ENCODE measurements at places on chromosomes 6 and 20.

- no peak for DNase-seq
These were observed 53.5 kb downstream of the BCAS4 start for GRCh38 chr20:50848341-50848808.

DNA sequence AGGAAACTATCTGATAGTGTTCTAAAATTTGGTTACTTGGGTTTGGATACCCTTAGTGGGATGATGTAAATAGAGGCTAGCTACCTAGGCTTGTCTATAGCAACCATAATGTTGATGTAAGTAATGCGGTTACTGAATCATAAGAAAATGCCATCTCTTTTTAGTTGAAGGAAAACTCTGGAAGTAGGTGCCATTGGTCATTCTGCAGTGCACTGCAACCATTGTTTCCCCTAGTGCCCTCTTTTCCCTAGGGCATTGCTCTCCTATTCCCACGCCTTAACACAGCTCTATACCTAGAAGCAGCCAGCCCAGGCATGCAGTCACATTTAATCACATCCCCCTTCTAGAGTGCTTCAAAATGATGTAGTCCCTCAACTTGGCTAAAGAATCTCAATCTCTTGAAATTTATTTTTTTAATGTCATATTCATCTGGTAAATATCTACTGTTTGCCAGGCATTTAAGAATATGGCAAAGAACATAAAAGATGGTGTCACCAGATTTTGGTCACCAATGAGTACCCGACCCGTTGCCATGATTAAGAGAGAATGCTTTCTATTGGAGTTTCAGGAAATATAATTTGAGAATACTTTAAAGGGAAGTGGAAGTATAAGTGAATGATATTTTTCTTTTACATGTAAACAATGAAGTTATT lies 10.4 kb downstream of the LOC128125822 start:
- DNase-seq, result no peak

DNA sequence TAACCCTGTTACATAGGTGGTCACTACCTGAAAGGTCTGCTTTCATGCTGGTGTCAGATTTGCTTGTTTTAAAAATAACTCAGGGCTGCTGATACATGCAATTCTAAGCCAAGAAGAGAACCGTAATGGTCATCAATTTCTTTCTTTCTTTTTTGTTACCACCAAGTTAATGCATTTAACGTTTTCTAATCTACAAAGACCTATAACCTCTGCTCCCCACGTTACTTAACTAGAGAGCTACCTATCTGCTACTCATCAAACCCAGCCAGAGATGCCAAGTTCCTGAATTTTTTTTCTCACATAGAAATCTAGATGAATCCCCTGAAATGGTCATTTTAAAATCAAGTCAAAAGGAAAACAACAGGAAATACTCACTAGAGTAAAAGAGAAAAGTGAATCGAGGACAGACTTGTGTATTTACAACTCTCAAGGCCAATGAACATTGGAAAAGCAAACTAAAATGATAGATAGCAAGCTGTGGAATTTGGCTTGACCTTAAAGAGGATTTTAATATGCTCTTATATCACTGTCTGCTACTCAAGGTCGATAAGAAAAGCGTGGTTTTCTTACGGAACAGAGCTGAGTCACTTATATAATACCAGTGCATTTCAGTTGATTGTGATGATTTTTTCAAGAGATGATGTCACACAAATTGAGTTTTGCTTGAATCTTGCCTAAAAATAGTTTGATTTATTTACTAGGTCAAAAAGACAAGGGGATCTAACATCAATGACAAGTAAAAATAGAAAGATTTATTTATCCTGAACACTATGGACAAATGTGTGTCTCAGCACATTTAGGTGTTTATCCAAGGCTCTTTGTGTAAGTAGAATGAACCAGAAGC lies 67.9 kb downstream of the SGK1 start:
- DNase-seq, result no peak

DNA sequence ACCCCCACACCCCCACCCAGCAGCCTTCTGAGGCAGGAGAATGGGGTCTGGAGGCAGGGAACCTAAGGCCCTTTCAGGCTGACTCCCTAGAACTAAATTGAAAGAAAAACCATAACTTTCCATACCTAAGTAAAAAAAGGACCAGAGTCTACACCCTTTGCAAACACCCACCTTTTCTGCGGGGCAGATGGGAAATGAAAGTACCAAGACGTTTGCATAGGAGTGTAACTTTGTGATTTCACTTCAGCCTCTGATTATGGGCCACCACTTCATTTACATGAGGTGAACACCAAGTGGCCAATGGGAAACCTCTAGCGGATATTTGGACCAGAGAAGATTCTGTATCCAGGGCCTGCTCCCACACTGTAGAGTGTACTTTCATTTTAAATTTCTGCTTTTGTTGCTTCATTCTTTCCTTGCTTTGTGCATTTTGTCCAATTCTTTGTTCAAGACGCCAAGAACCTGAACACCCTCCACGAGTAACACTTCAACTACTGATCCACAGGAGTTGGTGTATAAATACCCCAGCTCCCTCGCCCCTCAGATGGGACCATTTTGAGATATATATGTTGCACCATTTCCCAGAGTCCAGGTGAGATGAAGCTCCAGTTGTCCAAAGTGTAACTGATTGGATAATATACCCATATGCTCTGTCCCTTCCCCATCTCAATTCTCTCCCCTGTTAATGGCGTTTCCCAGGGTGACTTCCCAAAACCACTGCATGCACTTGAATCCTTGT lies 18.9 kb upstream of the SRSF6 start:
- no peak for DNase-seq

- peak; percentile 90 for DNase-seq
These were observed at the start of the genes CPNE1 and RBM12 for GRCh38 chr20:35664466-35665206. Gene CPNE1, minus strand, starts transcription at chr20:35664900. Its CDS starts 31,977 bp downstream, at chr20:35632923. Gene RBM12, minus strand, starts transcription at chr20:35664900. Its CDS starts 9,578 bp downstream, at chr20:35655322.

DNA sequence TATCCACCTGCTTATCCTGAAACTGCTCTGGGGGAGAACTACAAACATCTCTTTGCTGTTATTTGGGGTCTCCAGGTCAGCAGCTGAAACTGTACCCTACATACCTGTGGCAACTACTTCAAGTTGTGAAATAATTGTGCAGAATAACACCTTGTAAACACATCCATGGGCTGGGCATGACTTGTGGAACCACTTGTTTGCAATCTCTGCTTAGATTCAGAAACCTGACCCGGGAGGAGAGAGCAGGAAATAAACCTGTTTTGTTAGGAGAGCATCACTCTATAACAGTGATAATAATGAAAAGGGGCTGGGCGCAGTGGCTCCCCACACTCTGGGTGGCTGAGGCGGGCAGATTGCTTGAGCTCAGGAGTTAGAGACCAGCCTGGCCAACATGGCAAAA lies 183.1 kb downstream of the NFATC2 start:
- DNase-seq, result no peak

GRCh38 chr6:21847711-21848480 lies 254.3 kb downstream of the SOX4 start:
- no peak for DNase-seq

- no peak for DNase-seq
These were observed 21.3 kb downstream of the TAF11 start for GRCh38 chr6:34866509-34866908.

GRCh38 chr6:15376900-15377487 lies 131.1 kb downstream of the JARID2 start:
- DNase-seq, result no peak

GRCh38 chr20:50314678-50315335 lies 124.2 kb downstream of the CEBPB start:
- no peak for DNase-seq

DNA sequence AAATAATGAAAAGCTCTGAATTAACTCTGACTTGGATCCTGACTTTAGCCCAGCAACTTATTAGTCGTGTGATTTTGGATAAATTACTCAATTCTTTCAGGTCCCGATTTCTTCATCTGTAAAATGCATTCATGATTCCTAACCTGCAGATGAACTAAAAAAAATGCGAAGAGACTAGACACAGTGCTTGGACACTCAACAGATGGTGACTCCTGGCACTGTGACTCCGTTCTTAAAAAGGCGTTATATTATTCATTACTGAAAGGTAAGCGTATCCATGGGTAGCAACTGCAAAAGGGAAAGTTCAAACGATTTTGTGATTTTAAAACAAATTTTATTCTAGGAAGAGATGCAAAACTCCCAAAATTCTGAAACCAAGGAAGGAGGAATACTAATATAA lies 226.3 kb downstream of the KIF16B start:
- DNase-seq, result no peak

GRCh38 chr6:80382811-80383210 lies 276.3 kb downstream of the BCKDHB start:
- no peak for DNase-seq

- DNase-seq, result no peak
These were observed 5.5 kb downstream of the EMILIN3 start for GRCh38 chr20:41360831-41361756.

DNA sequence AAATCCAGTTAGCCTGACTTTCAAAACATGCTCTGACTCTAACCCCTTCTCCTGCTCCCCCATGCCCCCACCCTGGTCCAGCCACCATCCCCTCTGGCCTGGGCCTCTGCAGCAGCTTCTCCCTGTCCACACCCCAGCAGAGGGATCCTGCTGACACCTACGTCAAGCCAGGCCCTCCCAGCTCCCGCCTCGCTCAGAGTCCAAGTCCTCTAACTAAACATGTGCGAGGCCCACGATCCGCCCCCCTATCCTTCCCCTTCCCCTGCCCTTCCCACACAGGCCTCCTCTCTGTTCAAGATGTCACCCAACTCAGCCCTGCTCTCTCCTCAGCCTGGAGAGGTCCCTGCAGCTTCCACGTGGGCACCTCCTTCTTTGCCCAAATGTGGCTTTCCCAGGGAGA lies 33.7 kb downstream of the NFATC2 start:
- no peak for DNase-seq

GRCh38 chr6:27668442-27669294 lies 195.8 kb upstream of the ZNF184 start:
- DNase-seq, result peak; percentile 72

- DNase-seq, result no peak
These were observed 498.6 kb downstream of the BTBD3 start for GRCh38 chr20:12416281-12416680.

DNA sequence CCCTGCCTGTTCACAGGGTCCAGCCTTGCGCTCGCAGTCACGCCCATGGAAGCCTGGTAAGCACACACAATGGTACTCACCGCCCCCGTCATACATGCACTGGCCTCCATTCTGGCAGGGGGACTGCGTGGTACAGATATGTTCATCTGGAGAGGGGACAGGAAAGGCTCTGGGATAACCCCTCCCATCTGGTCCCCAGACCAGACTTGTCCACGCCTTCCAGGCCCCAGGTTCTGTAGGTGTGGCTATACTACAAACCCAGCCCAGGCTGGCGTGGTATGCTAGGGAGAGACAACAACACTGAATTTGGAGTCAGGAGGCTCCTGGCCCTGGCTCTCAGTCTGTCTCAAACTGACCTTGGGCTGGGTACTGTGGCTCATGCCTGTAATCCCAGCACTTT lies 3.4 kb downstream of the DLK2 start:
- no peak for DNase-seq

DNA sequence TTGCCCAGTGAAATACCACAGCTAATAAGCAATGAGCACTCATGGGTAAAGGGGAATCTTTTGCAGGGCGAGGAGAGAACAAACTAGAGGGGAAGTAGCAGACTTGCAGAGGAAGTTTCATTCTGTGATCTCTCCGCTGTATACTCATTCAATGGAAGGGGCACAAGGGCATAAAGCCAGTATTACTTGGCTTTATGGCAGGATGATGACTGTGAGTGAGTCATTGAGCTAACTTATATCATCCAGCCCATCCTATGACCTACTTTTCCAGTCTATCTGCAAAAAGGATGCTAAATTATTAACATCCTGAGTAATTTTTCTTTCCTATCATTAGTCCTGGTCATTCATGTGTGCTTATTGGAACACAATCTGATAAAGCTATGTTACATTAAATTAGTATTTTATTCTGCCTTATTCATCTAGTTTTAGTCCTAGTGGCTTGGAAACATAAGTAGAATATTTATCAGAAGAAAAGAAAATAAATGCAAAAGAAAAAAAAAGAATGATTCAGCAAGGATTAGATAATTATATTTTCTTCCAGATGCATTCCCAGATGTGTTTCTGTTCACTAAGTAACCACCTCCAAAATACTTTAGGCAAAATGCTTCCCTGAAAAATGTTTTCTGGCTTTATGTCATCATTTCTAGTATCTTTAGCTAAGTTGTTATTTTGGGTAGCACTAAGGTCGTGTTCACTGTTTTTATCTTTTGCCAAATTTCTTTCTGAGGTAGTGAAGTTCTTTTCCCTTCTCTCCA lies 471.7 kb downstream of the CDKAL1 start:
- DNase-seq, result no peak

DNA sequence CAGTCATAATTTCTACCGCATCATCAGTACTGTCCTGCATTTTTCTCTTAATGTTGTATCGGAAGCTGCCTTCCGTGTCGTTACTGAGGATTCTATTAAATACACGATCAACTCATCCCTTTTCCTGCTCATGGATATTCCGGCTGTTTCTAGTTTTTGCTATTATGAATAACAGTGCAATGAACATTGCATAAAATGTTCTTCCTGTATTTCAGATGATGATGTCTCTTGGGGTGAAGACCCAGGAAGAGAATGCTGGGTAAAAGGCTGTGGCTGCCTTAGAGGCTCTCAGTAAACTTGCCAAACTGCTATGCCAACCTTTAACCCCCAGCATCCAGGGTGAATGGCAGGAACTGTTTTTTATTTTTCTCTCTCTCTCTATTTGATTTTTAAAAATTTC lies 24.1 kb upstream of the EPB41L1 start:
- DNase-seq, result no peak

DNA sequence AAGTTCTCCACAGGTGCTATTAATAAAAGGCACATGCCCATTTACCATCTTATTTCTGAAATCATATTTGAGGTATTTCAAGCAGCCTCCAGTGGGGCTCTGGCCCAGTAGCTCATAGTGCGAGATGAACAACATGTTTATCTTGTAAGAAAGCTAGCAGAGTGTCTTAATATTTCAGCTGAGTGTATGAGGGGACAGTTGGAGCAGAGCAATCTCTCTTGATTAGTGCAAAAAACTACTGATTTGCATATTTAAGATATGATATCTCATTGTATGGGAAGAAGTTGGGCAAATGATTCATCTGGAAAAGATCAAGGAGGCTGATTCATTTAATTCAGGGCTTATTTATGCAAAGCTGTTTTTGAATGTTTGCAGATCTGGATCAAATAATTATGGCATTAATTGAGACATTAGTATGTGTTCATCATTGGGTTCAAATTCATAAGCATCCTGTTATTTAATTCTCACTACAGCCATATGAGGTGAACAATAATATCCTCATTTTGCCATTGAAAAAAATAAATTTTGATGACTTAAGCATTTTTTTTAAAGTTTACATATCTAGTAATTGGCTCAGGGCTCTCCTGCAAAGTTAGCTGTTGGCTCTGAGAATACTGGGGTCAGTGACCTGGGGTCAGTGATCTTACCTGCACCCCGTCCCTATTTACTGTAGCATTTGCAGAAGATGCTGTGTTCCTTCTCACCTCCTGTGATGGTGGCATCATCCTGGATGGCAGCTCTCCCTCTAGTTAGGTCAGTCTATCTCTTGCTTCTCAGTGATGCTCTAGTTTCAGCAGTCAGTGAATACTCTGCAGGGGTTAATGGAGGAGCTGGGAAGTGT lies 24.1 kb upstream of the GCLC start:
- DNase-seq, result no peak

GRCh38 chr6:139588076-139588639 lies 213.7 kb upstream of the CITED2 start:
- DNase-seq, result no peak

All from stimulated activated CD4-positive, alpha-beta T cell treated with anti-CD3 and anti-CD28 coated beads, Interleukin-12 subunit alpha, Interleukin-12 subunit beta, amount 100 ng/mL, for 48 hours (primary cell).